ENCODE measurements at places on chromosomes 4 and X.
A peak's percentile ranks its signal among the peaks of the same experiment; 100 is the strongest.

DNA sequence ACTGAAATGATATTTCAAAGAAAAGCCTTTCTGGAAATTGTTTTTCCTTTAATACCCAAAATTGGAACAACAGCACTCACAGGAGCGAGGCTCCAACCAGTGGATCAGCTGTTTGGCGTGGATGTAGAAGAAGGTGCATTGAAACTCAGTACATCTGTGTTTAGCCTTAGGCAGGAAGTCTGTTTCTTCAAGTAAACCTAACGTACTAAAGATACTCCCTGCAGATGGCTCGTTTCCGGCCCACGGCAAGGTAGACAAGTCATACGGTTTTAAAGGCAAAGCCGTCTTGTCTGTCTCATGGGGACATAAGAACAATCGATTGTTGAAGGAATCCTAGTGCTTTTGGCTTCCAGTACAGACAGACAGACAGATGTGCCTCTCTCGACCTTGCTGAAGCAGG, 50.0 kb upstream of the CLCN4 start:
- peak; percentile 60 for DNase-seq

- DNase-seq, result no peak
Measured at GRCh38 chrX:49951524-49952193, 29.3 kb downstream of the CLCN5 start.

GRCh38 chr4:6957994-6958393, 48.4 kb downstream of the TBC1D14 start:
- no peak for DNase-seq

DNA sequence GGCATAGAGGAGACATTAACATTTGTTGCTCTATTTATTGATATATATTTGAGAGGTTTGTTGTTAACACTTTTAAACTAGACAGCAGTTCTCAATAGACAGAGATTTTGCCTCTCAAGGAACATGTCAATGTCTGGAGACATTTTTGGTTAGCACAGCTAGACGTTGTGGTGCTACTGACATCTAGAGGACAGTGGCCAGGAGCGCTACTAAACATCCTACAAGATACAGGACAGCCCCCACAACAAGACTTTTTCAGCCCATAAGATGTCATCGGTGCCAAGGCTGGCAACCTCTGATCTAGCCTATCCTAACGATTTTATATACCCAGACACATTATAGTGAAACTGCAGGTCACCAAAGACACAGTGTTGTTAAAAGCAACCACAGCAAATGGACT, 18.4 kb upstream of the CTSO start:
- peak; percentile 5 for DNase-seq

DNA sequence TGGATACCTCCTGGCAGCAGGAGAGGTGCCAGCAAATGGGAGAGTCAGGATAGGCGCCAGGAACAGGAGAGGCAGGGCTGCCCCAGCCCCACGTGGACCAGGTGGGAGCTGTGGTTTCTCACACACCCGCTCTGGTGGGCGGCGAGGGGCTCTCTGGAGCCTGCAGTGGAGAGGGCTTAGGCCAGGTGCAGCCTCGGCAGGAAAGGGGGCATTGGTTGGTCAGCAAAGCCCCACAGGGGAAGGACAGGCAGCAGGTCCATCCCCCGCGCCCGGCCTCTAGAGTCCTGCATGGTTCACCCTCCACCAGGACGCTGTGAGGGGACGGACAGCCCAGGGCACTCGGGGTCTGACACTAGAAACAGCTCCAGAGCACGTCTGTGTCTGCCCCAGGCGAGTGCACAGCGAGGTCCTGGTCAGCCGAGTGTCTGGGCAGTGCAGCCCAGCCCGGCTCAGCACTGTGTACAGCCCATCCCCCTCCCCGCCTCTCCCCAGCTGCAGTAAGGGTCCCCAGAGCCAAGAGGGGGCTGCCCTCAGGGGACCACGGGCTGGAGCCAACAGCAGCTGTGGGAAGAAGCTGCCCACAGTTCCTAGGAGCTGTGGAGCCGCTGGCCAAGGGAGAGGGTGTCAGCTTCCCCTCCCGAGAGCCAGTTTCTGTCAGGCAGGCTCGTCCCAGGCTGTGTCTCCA, 8.2 kb downstream of the ATP5ME start:
- no peak for DNase-seq

DNA sequence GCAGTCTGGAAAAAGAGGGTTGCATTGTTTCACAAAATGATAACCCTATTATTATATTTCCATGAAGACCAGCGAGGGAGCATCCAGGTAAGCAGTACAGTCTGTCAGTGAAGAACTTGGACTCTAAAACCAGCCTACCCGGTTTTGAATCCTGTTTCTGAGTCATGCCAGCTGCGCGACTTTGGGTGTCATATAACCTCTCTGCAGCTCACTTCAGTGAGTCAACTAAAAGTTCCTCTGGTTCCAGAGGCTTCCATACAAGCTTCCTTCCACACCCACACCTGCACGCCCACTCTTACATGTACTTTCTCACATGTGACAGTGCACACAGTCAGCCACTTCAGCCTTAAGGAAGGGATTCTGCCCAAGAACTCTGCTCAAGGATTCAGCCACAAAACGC, 49.8 kb upstream of the PRPS2 start:
- no peak for DNase-seq

DNA sequence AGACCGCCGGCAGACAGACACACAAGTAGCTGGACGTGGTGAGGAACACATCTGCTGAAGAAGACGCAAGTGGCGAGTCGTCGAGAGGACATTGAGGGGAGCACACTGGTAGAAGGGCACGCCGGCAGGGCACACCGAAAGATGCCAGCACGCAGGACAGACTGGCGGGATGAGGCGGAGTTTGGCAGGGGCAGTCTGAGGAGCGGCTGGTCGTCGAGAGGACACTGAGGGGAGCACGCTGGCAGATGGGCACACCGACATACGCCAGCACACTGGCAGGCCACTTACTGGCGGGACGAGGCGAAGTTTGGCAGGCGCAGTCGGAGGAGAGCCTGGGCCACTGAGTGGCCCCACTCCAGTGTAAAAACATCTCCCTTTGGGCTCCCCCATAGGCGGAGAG, 42.1 kb downstream of the RASGEF1B start:
- no peak for DNase-seq

GRCh38 chr4:17447675-17448298, 64.1 kb downstream of the QDPR start:
- DNase-seq, result peak; percentile 70

GRCh38 chr4:138609943-138610350, 367.8 kb upstream of the SLC7A11 start:
- no peak for DNase-seq

DNA sequence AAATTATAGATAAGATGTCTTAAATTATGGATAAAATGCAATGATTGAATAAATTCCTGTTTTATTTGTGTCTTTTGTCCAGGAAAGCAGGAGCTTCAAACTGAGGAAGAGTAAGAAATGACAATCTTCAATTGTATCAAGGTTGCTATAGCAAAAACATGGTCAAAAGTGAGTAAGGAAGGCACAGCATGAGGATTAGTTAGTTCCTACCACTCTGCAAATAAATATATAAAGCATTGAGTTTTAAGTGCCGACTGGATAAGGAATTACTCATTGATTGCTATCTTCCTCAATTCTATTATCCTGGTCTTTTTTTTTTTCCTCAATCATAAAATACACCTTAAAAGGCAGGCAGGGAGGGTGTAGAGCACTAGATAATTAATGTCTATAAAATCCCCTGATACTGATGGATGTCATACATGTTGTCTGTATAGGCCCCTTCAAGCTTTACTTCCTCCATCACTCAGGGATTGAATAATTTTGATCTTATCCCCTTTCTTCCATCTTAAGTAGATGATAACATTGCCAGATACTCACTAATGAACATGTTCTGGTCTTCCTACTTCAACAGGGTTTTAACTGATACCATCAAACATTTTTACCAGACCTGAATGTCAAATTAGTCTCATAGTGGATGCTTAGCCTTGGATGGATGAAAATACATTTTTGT, 86.6 kb downstream of the MID1 start:
- DNase-seq, result no peak

- no peak for DNase-seq
Measured at GRCh38 chrX:44162964-44163475, 180.5 kb downstream of the EFHC2 start.

DNA sequence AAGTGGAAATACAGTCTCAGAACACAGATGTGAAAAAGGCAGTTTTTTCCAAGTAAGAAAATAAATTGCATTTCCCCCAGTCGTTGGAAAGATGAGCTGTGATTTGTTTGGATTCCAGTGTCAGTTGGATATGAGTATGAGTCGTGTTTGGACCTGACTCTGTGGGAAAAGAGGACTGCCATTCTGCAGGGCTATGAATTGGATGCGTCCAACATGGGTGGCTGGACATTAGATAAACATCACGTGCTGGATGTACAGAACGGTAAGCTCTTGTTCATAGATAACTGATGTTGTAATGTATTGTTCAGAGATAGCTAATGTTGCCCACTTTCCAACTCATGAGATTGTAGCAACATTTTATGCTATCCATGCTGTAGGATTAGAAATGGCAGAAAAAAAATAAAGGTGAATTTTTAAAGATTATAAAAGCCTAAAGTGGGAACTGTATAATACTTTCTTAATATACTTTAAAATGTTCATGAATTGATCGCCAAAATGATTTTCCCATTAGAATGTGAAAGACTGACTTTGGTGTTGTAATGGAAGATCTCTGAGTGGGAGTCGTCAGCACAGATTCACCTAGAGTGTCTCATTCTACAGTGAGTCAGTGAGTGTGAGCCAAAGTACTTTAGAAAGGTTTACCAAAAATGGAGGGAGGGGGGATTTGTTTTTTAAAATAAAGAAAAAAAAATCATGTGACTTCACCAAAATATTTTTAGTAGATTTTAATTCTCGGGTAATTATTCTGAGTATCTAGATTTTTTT, 178.7 kb downstream of the DCTD start:
- DNase-seq, result no peak

GRCh38 chrX:12329476-12329875, 191.2 kb downstream of the FRMPD4 start:
- no peak for DNase-seq

GRCh38 chrX:40099055-40099958, 1.5 kb upstream of the BCOR start:
- DNase-seq, result peak; percentile 77

DNA sequence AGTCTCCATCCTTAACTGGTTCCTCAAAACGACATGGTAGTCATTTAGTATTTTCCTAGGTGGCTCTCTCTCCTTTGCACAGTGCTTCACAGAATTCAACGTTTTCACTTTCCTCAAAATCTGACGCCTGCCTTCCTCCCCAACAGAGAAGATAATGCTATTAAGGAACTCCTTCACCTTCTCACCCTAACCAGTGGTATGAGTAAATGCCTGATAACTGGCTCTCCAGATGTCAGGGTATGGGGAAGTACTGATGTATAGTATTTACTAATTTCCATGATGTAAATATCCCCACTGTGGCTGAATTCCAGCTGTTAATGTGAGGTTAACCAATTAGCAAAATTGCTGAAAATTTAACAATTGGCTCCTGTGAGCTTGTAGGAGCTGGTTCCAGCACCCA, 28.8 kb upstream of the NSUN7 start:
- no peak for DNase-seq

Data from activated CD4-positive, alpha-beta T cell treated with anti-CD3 and anti-CD28 coated beads, Interleukin-2, Interleukin-6, amounts not matched to agents 100 ng/mL and 50 ng/mL, durations not matched to agents 16 hours and 8 hours (primary cell).